ENCODE measurements at places on chromosomes 4 and X.
A peak's percentile ranks its signal among the peaks of the same experiment; 100 is the strongest.

- peak; percentile 95 for DNase-seq
Observed at GRCh38 chr4:175789647-175790046, 22.4 kb downstream of the GPM6A start.

GRCh38 chr4:62822306-62822705 lies 1586.9 kb downstream of the TECRL start:
- no peak for DNase-seq

GRCh38 chr4:125994430-125994829 lies 679.7 kb downstream of the FAT4 start:
- DNase-seq: no peak

- peak; percentile 21 for DNase-seq
Observed at GRCh38 chr4:84583876-84584380, 1.0 kb downstream of the CDS1 start.

DNA sequence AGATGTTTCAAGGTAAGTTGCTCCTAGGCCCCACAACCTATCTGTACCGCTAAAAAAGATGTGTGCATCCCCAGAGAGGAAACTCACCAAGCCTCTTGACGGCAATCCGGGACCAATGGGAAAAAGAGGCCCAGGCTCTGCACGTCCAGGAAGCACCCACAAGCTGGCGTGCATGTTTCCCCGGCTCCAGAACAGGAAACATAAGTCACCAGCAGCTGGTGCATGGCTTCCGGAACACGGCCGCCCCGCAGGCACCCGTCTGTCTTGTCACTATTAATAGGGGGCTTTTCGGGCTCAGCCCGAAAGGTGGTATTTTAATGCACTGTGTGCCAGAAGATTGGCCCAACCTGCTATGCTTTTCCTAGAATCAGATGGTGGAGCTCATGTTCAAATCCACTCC lies 22.2 kb downstream of the CRMP1 start:
- DNase-seq: peak; percentile 35

- no peak for DNase-seq
Observed at GRCh38 chr4:156896527-156896926, 75.1 kb downstream of the PDGFC start.

DNA sequence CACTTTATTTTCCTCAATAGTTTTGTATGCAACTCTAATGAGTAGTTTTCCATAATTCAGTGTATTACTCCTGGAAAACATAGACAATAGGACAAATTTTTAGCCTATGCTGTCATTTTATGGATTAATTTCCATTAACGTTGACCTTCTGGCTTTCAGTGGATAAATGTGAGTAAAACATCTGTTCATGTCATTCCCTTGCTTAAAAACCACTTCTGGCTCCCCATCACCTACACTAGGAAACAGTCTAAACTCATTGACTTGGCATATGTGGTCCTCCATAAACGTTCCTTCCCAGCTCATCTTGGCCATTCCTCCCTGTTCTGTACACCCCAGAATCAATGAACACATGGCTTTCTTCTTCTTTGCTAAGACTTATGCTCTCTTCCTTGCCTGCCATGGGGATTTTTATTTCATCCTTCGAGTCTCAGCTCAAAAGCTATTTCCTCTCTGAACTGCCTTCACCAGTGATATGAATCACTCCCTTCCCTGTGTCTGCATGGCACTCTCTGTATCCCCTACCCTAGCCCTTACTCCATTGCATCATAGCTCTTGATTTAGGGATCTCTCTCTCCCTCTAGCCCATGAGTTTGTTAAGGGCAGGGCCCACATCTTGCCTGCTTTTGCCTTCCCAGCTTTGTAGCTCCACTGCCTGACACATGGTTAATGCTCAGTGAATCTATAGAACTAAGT lies 34.8 kb downstream of the DOCK11 start:
- no peak for DNase-seq

GRCh38 chrX:2698604-2699003 lies 7.5 kb downstream of the CD99 start:
- DNase-seq: no peak

DNA sequence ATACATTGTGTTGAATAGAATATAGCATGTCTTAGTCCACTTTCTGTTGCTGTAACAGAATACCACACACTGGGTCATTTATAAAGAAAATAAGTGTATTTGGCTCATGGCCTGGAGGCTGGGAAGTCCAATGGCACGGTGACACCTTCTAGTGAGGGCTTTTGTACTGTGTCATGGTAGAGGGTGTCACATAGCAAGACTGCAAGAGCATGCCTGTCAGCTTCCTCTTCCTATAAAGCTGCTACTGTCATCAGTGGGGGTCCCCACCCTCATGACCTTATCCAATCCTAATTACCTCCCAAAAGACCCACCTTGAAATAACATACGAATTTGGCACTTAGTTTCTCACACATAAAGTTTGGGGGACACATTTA lies 193.2 kb downstream of the PTTG2 start:
- DNase-seq: no peak

DNA sequence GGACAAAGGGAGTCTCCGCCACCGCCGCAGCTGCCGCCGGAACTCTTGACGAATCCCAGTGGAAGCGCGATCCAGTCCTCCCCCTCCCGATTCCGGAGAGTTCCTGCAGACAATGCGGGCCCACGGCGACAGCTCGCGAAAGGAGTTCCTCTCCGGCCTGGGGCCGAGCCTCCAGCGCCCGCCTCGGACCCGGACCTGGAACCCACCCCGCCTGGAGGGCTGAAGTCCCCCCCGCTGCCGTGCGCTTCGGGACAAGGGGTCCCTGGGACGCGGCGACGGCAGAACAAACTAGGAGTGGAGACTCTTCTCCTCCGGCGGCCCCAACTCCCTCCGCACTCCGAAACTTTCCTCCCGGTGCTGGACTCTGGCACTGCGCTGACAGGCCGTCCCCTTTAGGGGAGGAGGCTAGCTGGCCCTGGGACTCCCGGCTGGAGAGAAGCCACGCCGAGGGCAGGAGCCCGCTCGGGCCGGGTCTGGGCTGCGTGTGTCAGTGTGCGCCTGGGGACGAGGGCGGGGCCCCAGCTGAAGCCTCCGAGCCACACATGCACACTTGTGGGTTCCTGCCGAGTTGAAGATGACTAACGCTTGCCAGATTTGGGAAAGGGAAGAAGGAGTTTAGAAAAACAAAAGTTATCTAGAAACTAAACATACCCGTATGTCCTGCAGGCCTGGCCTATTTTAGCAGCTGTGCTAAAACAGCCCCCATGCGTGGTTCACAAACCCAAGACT lies at the start of gene ANTXR2:
Gene ANTXR2, minus strand, starts transcription at position 486 of the 729 bp plus-strand sequence. CDS start 669 bp downstream, outside the sequence.
- DNase-seq: no peak

DNA sequence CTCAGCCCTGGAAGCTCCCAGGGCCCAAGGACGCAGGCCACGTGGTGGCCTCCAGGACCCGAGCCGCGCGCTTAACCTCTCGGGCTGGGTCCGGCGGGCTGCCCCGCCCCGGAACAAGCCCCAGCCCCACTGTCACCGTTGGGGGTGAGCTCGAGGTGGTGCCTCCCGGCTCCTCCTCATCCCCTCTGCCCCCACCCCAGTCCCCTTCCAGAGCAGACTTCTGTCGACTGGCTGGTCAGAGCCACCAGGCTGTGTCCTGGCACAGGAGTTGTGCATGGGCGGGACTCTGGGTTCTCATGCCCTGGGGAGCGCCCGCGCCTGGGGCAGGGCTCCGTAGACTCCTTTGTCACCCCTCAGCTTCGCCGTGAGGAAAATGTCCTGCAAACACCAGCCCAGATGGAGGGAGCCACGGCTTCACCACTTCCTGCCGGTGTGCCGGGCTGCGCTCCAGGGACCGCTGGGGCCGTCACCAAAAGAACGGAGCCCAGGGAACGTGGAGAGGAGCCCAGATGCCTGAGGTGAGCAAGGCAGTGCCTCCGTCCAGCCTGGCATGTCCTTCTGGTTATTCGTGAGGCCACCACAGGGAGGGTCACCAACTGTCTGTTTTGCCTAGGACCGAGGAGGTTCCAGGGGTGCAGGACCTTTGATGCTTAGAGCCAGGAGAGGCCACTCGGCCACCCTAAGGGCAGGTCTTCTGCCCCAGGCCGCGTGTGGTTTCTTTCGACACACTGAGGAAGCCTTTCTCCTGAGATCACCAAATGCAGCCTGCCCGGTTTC lies 7.1 kb upstream of the RGS12 start:
- peak; percentile 55 for DNase-seq

GRCh38 chrX:54357414-54358377 lies at the start of gene WNK3:
TSS of gene WNK3 (minus strand) at chrX:54358046.
- peak; percentile 80 for DNase-seq

DNA sequence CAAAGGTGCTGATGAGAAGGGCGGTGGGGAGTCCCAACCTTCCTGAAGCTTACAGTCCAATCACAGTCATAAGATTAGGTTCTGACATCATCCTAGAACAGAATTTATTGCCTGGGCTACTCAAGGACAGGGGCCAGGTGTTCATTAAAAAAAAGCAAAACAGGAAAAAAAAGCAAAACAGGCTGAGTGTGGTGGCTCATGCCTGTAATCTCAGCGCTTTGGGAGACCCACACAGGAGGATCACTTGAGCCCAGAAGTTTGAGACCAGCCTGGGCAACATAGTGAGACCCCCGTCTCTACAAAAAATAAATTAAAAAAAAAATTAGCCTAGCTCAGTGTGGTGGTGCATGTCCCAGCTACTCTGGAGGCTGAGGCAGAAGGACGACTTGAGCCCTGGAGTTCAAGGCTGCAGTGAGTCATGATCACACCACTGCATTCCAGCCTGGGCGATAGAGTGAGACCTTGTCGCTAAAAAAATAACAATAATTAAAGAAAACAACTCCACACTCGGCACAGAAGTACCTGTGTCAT lies 3.0 kb downstream of the RAB9A start:
- no peak for DNase-seq

DNA sequence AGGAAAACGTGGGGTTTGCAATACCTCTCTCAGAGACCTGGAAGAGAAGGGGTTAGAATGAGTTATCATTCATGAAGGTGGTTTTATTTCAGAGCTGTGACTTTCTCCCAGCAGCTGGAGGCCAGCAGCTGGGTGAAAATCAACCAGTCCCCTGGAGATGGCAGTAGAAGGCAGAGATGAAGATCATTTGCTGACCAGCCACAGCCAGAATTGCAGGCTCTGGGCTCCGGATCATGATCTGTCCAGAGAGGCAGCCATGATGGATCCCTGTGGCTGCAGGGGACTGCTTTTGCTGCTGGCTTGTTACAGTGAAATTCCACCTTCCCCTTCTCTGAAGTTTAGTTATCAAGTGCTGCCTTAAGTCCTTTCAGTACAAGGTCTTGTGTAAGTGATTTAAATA lies 46.9 kb upstream of the TAB3 start:
- DNase-seq: peak; percentile 0

DNA sequence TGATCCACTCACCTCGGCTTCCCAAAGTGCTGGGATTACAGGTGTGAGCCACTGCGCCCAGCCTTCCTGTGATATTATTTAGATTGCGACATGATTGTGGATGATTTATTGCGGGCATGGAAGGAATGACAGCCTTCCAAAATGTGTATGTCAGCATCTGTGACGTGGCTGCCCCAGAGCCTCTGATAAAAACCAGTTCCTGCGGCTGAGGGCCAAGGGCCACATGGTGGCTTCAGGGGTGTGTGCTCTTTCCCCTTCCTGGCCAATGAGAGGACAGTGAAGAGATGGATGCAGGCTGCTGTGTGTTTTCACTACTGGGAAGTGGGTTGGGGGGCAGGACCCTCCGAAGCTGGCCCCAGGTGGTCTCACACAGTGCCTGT lies 57.4 kb upstream of the HGFAC start:
- DNase-seq: no peak
